ENCODE measurements at places on chromosomes 4 and X. TPM values are rescaled to one million over a fixed set of nuclear protein-coding genes. Genes with fewer than 3 reads are reported as not detected.

DNA sequence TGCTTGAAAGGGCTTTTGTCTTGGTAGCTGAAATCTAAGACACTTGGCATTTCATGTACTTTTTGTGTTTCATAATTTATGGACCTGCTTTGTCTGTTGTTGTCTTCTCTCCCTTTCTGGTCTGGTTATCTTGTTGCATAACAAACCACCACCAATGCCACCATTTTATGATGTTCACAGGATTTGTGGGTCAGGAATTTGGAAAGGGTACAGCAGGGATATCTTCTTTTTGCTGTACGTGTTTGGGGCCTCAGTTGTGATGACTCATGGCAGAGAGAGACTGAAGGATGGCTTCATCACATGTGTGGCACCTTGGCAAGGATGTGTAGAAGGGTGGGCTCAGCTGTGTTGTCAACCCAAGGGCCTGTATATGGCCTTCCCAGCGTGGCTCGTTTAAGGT lies 35.2 kb downstream of the KDM6A start:
- H3K36me3 ChIP-seq = no peaks in the 10 kb centered on the region
- peaks cover 6% of the 10 kb centered on the region for H3K4me1 ChIP-seq
- no peak overlapping the region for H3K4me3 ChIP-seq
- H3K27me3 ChIP-seq = no peaks in the 10 kb centered on the region
- no peak overlapping the region for H3K27ac ChIP-seq

- no peaks in the 10 kb centered on the region for H3K36me3 ChIP-seq
- no peaks in the 10 kb centered on the region for H3K4me1 ChIP-seq
- H3K27me3 ChIP-seq = no peaks in the 10 kb centered on the region
- no peak overlapping the region for H3K4me3 ChIP-seq
- no peak for DNase-seq
- H3K27ac ChIP-seq = no peak overlapping the region
These were observed 245.8 kb upstream of the SMIM31 start for GRCh38 chr4:164508097-164508496.

GRCh38 chr4:75714011-75714410 lies 10.4 kb upstream of the USO1 start:
- no peaks in the 10 kb centered on the region for H3K4me1 ChIP-seq
- no peaks in the 10 kb centered on the region for H3K36me3 ChIP-seq
- no peak for DNase-seq

- DNase-seq = no peak
- no peaks in the 10 kb centered on the region for H3K4me1 ChIP-seq
- no peaks in the 10 kb centered on the region for H3K36me3 ChIP-seq
- no peak overlapping the region for H3K27ac ChIP-seq
- H3K27me3 ChIP-seq = no peaks in the 10 kb centered on the region
- H3K4me3 ChIP-seq = no peak overlapping the region
These were observed 3.3 kb downstream of the COL4A5 start for GRCh38 chrX:108442901-108443464.

DNA sequence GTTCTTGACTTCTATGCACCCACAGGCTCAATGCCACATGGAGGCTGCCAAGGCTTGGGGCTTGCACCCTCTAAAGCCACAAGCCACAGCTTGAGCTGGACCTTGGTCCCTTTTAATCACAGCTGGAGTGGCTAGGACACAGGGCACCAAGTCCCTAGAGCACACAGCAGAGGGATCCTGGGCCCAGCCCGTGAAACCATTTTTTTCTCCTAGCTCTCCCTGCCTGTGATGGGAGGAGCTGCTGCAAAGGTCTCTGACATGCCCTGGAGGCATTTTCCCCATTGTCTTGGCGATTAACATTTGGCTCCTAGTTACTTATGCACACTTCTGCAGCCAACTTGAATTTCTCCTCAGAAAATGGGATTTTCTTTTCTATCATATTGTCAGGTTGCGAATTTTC lies 410.9 kb downstream of the GRID2 start:
- no peak overlapping the region for H3K4me3 ChIP-seq
- H3K4me1 ChIP-seq = no peaks in the 10 kb centered on the region
- no peaks in the 10 kb centered on the region for H3K36me3 ChIP-seq
- no peak overlapping the region for H3K27ac ChIP-seq
- no peaks in the 10 kb centered on the region for H3K27me3 ChIP-seq

DNA sequence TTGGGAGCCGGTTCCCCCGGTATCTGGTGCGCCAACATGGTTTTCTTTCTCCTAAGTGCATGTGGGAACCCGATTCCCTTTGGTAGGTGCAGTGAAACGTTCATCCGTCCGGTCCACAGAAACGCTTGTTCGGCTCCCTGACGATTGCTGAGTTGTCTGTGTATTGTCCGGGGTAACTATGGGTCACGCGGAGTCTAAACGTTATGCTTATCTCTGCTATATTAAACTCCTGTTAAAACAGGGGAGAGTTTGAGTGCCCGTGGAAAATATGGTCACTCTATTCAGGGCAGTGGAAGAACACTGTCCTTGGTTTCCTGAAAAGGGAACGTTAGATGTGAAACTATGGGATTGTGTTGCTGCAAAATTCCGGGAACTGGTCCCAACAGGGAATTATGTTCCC lies 32.4 kb upstream of the MGST2 start:
- no peak for DNase-seq
- H3K27ac ChIP-seq = no peak overlapping the region
- no peaks in the 10 kb centered on the region for H3K27me3 ChIP-seq

DNA sequence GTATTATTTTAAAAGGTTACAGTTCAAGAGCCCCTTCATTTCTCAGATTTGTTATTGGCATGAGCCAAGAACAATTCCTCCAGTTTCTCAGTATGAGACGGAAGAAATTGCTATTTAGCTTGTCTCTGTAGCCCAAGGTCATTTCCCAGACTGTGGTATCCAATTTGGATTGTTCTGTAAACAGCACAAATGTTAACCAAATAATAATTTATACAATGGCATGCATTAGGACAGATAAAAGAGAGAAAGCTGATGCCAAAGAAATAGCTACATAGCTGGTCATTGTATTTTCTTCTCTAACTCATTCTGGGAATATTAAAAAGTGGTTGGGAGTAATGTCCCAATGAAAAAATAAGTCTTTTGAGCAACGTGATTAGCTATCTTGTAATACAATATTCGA lies 134.6 kb upstream of the NPY2R start:
- no peak overlapping the region for H3K27ac ChIP-seq
- no peaks in the 10 kb centered on the region for H3K27me3 ChIP-seq
- no peak for DNase-seq

DNA sequence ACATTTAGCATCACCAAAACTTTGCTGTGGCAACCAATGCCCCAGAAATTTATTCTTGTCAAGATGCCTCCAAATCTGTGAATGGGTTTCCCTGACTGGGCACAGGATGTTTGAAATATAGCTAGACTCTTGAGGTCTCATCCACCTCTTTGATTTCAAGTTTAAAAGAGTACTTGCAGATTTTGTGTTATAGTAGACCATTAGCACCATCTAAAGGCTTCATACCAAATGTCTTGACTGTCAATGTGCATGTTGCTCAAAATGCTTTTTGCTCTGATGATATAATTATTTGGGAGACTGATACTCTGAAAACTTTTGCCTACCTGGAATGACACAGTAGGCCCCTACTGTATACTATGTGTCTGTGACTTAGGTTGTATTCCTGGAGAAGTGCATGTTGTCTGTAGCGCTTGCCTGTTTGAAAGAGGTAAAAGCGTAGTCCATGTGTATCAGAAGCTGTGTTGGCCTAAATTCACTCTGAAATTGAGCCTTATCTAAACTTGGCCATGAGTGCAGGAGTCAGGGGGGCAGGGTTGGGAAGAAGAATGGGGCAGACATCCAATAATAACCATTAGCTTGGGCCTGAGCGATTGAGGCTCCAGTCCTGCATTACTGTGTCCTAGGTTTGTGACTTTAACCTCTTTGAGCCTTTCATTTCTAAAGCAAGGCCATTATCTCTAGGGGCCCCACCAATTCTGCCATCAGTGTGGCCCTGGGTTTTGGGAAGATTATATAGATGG lies 33.8 kb downstream of the NDP start:
- no peaks in the 10 kb centered on the region for H3K36me3 ChIP-seq
- H3K4me1 ChIP-seq = no peaks in the 10 kb centered on the region
- H3K27me3 ChIP-seq = no peaks in the 10 kb centered on the region
- H3K27ac ChIP-seq = no peak overlapping the region
- no peak for DNase-seq

OTUD6A gene
- not detected for total RNA-seq

DNA sequence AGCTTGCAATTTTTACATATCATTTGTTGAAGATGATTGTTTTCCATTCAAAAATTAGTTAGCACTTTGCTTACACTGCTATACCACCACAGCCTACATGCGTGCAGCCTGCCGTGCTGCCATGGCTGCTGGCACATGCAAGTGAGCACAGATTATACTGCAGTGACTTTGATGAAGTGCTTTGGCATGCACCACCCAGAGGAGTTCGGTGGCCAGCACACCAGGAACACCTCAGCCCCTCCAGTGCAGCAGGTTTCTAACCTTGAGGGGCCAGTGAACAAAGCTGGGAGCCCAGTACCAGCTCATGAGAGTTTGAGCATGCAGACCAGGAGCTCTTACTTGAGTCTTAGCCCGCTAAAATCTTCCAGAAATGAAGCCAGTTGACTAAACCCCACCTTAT lies 431.5 kb downstream of the DACH2 start:
- no peak overlapping the region for H3K27ac ChIP-seq
- no peaks in the 10 kb centered on the region for H3K4me1 ChIP-seq
- H3K36me3 ChIP-seq = no peaks in the 10 kb centered on the region
- no peaks in the 10 kb centered on the region for H3K27me3 ChIP-seq
- H3K4me3 ChIP-seq = no peak overlapping the region
- no peak for DNase-seq

Data from upper lobe of right lung (tissue), 1 donor.